ENCODE measurements at places on chromosomes 3 and 15.

- DNase-seq: no peak
Observed at GRCh38 chr3:15316998-15317435, 15.4 kb downstream of the SH3BP5 start.

GRCh38 chr3:74410276-74410941 is 204.1 kb downstream of the CNTN3 start:
- DNase-seq: no peak

DNA sequence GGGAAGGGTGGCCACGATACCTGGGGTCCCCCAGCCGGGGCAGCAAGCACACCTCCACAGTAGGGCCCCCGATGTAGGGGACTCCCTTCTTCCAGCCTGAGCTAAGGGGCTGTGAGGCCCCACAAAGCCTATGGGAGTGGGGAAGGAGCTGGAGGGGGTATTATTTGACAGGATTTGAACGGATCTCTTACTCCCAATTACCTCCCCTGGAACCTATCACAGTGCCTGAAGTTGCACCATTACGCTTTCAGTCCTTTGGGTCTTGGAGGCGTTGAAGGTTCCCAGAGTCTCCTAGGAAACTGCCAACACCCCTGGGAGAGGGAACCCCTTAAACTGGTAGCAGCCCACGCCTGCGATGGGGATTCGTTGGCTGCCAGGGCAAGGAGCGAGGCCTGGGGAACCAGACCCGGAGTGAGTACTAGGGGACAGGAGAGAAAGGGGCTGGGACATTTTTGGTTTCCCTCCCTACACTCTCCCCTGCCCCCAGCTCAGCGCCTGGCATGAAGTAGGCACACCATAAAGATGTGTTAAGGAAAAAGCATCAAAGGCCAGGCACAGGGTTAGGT is 409 bp upstream of the LHFPL4 start:
- no peak for DNase-seq

GRCh38 chr15:77119446-77119845 is 48.5 kb upstream of the TSPAN3 start:
- DNase-seq: no peak

DNA sequence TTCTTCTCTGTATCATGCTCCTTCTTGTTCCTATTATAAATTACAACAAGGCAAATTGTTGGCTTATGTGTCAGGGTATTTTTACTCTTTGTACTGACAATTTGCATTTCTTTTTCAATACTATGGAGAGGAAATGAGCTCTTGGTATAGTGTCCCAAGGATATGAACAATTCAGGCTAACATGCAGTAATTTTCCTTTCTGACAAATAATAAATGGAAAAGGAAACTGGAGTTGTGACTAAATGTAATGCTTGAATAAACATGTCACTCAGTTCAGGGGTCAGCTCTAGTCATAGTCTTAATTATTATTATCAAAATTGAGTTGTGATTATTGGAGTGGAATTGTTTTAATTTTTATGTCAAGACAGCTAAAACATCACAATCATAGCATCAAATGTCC is 256.0 kb upstream of the ZPLD1 start:
- no peak for DNase-seq

- no peak for DNase-seq
Observed at GRCh38 chr3:179760944-179761343, 108.1 kb downstream of the USP13 start.

- no peak for DNase-seq
Observed at GRCh38 chr3:114361391-114361790, 67.6 kb downstream of the TIGIT start.

- no peak for DNase-seq
Observed at GRCh38 chr3:39850716-39851032, 41.3 kb downstream of the MYRIP start.

- no peak for DNase-seq
Observed at GRCh38 chr3:40317061-40317855, 7.8 kb downstream of the EIF1B start.

DNA sequence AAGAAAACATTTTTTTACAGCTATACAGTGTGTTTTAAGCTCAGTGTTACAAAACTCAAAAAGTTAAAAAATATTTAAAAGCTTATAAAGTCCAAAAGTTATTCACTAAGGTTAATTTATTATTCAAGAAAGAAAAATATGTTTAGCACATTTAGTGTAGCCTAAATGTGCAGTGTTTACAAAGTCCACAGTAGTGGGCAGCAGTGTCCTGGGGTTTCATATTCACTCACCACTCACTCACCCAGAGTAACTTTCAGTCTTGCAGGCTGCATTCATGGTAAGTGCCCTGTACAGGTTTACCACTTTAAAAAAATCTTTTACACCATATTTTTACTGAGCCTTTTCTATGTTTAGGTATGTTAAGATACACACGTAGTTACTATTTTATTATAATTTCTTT is 300.2 kb upstream of the TRIM42 start:
- DNase-seq: no peak

- DNase-seq: no peak
Observed at GRCh38 chr3:61684386-61684785, 123.0 kb downstream of the PTPRG start.

DNA sequence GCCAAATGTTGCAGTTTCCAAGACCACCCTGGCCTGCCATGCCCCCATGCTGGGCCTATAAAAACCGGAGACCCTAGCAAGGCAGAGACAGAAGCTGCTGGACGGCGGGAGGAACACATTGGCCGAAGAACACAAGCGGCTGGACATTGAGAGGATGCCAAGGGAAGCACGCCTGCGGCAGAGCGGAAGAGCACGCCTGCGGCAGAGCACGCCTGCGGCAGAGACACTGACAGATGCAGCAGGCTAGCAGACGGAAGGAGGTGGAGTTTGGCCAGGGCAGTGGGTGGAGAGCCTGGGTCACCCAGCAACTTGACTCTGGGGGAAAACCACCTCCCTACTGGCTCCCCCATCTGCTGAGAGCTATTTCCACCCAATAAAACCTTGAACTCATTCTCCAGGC is 322.3 kb upstream of the TBL1XR1 start:
- DNase-seq: no peak

GRCh38 chr3:158200955-158201354 is 91.1 kb downstream of the RSRC1 start:
- DNase-seq: no peak

GRCh38 chr3:183308751-183309150 is 55.7 kb downstream of the B3GNT5 start:
- no peak for DNase-seq

- DNase-seq: no peak
Observed at GRCh38 chr3:174936590-174936989, 77.5 kb downstream of the NAALADL2 start.
